Astrocyte of the cerebellum (primary cell): ENCODE measurements at places on chromosomes 7 and 10.

GRCh38 chr7:31864646-31865045 lies 177.6 kb downstream of the PPP1R17 start:
- DNase-seq = no peak

DNA sequence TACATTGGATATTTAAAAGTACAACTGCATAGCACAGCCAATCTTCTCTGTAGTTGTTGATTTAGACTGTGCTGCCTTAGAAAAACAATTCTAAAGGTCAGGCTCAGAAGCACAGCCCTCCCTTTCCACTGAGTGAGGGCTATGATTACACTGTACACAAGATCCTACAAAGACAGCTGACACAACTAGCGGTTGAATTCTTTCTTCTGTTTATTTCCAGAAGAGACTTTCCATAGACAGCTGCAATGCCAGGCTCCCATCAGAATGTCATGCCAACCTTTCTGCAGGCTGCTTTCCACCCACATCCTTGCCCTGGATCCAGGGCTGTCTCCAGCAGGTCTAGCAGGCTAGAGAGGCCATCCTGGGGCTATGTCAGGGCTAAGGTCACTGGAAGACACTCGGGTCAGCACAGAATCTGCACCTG lies 39.3 kb downstream of the FAM13C start:
- no peak for DNase-seq

DNA sequence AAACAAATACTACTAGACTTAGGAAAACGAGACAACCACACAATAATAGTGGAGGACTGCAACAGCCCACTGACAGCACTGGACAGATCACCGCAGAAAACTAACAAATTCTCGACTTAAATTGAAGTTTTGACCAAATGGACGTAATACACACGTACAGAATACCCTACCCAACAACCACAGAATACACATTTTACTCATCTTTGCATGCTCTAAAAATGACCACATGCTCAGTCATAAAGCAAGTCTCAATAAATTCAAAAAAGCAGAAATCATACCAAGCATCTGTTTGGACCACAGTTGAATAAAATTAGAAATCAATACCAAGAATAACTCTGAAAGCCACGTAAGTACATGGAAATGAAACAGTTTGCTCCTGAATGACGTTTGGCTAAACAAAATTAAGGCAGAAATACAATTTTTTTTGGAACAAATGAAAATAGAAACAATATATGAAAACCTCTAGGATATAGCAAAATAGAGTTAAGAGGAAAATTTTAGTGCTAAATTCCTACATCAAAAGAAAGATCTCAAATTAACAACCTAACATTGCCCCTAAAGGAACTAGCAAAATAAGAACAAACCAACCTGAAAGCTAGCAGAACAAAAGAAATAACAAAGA lies 30.6 kb downstream of the MAPK8 start:
- DNase-seq = no peak

DNA sequence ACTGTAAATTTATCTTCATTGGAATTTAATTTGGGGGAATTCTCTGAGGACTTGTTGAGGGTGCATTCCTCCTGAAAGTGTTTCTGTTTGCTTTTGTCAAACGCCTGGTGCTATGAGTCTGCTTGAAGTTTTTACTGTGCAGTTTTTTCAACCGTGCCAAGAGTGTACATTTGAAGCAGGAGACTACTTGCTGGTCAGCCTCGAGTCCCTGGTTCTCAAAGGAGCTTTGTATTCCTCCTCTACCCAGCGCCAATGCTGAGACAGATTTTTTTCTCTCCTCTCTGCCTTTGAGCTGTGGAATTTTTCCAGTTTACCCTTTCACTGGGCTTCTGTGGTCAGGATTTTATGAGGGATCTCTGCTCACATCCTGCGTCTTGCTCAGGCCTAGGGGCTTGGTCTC lies 62.1 kb downstream of the NPY start:
- DNase-seq = no peak

GRCh38 chr10:119772334-119772733 lies 46.5 kb downstream of the INPP5F start:
- DNase-seq = no peak

DNA sequence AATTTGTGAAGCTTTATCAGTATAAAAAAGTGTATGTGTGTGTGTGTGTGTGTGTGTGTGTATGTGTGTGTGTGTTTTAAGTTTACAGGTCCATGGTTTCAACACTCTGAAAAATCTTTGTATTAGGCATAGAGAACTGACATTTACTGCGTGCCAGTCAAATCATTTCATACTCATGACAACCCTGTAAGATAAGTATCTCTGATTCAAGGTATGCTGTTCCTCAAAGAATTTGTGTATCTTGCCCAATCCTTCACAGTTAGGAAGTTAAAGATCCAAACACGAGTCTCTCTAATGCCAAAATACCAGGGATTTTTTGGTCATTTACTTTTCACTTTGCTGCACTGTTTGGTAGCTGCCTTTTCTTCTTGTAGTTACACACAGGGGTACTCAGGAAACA lies 1121.3 kb upstream of the AUTS2 start:
- no peak for DNase-seq

GRCh38 chr10:130799532-130799931 lies 512.0 kb downstream of the TCERG1L start:
- DNase-seq = no peak

- DNase-seq = no peak
These were observed 91.8 kb downstream of the RGS10 start for GRCh38 chr10:119450606-119451299.
